Esophagus squamous epithelium (tissue), 5 donors: ENCODE measurements at places on chromosomes 7 and 10. TPM values are rescaled to one million over a fixed set of nuclear protein-coding genes. Genes with fewer than 3 reads are reported as not detected.

Gene GNGT1
- total RNA-seq, result not detected

Gene INMT
- total RNA-seq, result 0.76 TPM

DNA sequence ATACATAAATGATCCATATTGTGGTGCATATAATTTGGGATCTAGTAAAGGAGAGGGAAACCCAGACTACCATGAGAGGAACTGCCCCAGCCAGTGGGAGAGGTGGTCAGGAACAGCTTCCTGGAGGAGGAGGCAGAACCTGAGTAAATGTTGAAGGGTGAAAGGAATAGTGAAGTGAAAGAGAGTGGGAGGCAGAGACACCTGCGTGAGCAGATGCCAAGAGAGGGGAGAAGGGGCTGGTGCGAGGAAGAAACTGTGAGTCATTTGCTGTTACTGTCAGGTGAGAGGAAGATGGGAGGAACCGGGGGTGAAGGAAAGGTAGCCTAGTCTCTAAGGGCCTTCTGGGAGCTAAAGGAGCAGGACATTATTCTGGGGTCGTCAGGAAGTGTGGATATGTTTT is 294.8 kb downstream of the GRID1 start:
- no peaks in the 10 kb centered on the region for H3K4me1 ChIP-seq
- no peak overlapping the region for H3K27ac ChIP-seq
- DNase-seq, result no peak
- no peak overlapping the region for H3K4me3 ChIP-seq

- no peaks in the 10 kb centered on the region for H3K4me1 ChIP-seq
- H3K27ac ChIP-seq, result no peak overlapping the region
- no peak for DNase-seq
- no peaks in the 10 kb centered on the region for H3K36me3 ChIP-seq
Measured at GRCh38 chr10:109741712-109742111, 181.6 kb downstream of the XPNPEP1 start.

DNA sequence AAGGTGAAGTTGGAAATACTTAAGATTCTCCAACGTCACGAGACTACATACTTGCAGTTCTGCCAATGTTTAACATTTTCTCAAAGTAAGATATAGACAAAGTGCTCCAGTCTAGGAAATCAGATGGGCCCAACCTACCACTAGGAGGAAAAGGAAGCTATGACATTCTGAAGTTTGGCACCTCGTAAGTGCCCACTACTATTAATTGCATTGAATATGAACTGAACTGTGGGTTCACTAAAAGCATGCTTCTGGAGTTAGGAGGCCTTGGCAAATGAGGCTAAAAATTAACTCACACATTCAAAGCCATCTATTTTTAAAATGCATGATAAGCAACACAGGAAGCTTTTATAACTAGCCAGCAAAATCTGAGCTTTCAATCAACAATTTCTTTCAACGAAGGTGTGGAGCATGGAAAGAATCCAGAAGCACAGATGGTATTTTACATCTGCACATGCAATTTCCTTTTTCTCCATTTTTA is 149.7 kb downstream of the LRRTM3 start:
- H3K36me3 ChIP-seq, result no peaks in the 10 kb centered on the region
- no peak overlapping the region for H3K27ac ChIP-seq
- no peaks in the 10 kb centered on the region for H3K4me1 ChIP-seq

- DNase-seq, result no peak
- H3K36me3 ChIP-seq, result no peaks in the 10 kb centered on the region
- H3K27me3 ChIP-seq, result no peaks in the 10 kb centered on the region
- H3K27ac ChIP-seq, result no peak overlapping the region
Measured at GRCh38 chr7:135928136-135928535, 49.0 kb downstream of the MTPN start.

DNA sequence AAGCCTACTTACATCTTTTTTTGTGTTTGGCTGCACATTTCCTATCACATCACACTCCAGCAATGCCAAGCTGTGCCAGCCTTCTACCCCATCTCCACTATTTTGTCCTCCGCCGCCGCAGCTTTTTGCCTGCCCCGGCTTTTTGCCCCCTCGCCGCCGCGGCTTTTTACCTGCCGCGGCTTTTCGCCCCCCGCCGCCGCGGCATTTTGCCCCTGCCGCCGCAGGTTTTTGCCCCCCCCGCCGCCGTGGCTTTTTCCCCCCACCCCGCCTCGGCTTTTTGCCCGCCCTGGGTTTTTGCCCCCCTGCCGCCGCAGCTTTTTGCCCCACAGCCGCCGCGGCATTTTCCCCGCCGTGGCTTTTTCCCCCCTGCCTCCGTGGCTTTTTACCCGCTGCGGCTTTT is 506.0 kb downstream of the ZNF37A start:
- H3K27ac ChIP-seq, result no peak overlapping the region
- DNase-seq, result no peak
- H3K36me3 ChIP-seq, result no peaks in the 10 kb centered on the region
- no peak overlapping the region for H3K4me3 ChIP-seq
